Cerebellum (tissue), 4 donors: ENCODE measurements at places on chromosomes 4 and X. TPM values are rescaled to one million over a fixed set of nuclear protein-coding genes. Genes with fewer than 3 reads are reported as not detected.

DNA sequence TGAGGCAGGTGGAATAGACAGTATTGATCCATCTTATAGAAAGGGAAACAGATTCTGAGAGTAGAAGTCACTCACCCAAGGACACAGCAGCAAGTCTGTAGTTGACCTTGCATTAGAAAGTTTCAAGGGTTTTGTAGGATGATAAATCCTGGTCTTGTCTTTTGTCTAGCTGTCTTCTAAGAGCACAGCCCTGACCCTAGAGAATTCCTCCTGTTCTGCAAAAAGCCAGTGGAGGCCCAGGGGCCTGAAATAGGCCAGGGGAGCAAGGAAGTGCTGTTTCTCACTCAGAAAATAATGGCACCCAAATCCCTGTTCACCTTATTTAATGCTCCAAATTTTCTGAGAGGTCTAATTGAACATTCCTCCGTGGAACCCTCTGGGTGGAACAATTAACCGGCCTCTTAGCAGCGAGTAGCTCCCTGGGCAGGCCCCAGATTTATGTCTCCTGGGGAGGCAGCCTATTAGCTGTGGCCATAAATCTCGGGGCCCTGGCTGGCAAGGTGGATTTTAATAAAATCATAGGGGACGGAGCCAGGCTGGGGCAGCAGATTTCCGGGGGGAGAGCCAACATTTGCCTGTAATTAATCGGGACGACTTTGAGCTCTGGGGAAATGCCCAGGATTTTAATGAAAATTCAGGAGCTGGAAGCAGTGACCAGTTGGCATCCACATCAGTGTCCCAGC, 49.2 kb upstream of the MSX1 start:
- DNase-seq: no peak

DNA sequence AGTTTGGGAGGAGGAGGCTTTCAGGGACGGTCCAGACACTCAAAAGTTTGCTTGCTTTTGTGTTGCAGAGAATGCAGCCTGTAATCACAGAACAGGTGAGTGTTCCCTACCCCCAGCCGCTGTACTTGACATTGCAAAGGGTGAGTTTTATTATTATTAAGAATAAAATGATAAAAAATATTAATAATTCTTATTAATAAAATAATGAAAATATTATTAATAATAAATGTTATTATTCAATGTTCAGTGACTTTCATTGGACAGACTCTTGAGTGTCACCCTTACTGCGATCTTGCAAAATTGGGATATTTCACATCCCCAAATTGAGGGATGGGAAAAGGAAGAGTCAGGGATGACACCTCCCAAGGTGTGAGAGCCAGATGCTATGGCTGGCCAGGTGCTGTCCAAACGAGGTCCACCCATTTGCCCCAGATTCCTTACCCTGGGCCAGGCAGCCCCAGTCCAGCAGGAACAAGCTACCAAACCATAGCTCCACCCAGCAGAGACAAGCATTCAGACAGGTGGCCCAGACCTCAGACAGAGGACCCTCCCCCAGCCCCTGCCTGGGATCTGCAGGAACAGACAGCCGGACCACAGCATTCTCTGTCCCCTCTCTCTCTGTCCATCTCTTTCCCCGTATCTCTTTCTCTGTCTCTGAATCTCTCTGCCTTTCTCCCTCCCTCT, 22.4 kb downstream of the IL3RA start:
- no peak for DNase-seq

GRCh38 chr4:137934911-137935310, 307.2 kb downstream of the SLC7A11 start:
- no peak for DNase-seq

- DNase-seq: no peak
Observed at GRCh38 chrX:33307911-33308354, 96.6 kb upstream of the DMD start.

DNA sequence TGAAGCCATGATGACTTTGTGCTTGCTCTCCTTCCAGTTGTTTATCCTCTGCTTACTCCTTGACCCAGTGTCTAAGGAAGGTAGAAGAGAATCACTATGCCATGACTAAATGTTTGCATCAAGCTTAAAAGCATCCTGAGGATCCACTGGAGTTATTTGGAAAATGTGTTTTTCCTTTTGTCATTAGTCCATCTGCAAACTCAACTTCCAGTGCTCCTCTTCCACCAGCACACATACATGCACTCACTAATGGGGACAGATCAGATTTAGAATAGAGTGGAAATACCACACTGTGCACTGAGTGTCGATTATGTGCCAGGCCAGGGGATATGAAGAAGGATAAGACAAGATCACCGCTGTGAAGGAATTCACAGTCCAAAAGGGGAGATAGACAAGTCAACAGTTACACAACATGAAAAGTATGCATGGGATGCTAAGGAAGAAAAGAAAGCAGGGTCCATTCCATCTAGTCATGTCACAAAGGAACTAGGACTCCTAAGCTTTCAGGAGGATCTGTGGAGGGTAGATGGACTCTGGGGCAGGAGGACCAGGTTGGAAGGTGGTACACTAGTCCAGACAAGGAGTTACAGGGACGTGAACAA, 1.9 kb downstream of the OCIAD2 start:
- DNase-seq: no peak

DNA sequence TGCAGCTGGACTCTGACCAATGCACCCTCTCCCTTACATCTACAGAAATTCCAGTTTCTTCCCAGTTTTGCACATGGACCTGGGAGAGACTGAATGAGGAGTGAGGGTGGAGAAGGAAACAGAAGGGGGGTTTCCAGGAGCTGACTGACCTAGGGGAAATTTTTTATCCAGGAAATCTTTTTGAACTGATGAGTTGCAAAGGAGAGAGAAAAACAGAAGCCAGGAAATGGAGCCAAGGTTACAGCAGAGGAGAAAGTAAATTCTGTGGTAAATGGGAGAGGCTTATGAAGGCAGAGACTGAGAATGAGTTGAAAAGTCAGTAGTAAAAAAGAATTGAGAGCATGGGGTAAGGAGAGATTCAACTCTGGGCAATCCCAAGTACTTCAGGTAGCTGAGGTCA, 192.8 kb downstream of the SMIM20 start:
- no peak for DNase-seq

- no peak for DNase-seq
Observed at GRCh38 chr4:7973545-7973981, 33.9 kb upstream of the AFAP1 start.

GRCh38 chrX:153445106-153445855, 575 bp downstream of the TREX2 start:
- no peak for DNase-seq

DNA sequence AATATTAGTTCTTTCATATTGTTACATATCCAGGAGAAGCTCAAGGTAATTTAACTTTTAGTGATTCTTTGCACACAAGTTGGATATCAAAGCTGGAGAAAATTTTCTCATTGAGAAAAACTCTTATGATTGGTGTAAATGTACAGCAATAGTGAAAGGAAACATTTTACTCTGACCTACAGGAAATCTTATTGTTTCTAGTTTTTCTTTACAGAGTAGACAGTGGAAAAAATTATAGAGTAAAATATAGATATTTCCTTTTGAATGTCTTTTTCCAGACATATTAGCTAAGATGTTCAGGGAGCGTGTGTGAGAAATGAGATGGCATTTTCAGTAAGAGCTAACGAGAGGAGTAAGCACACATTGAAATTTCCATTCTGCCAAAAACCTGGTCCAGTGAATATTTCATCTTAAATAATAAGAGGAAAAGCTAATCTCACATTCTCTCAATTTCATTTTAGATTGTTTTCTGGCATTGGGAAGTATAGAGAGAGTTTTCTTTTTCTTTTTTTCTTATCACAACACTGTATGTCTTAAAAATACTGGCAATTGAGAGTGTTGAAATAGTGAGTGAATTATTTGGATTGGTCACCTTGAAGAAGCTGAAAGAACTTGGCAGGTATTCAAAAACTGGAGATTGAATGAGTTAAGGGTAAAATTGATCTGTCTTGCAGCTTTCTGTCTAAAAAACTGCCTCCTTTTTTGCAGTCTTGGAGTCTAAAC, 15.6 kb upstream of the ATP8A1 start:
- DNase-seq: no peak

DNA sequence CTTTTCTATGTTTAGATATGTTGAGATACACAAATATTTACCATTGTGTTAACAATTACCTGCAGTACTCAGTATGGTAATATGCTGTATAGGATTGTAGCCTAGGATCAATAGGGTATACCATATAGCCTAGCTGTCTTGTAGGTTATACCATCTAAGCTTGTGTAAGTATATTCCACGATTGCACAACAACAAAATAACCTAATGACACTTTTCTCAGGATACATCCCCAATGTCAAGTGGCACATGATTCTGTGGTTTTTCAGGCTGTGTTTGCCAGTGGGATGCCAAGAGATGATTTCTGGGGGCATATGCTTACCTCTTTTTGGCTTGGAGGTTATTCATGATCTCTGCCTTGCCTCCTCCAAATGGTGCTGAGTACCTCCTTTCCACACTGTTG, 247.2 kb upstream of the CENPE start:
- DNase-seq: no peak

- DNase-seq: no peak
Observed at GRCh38 chr4:7945709-7946380, 6.2 kb upstream of the AFAP1 start.

- DNase-seq: no peak
Observed at GRCh38 chrX:68908071-68908470, 79.2 kb downstream of the EFNB1 start.

DNA sequence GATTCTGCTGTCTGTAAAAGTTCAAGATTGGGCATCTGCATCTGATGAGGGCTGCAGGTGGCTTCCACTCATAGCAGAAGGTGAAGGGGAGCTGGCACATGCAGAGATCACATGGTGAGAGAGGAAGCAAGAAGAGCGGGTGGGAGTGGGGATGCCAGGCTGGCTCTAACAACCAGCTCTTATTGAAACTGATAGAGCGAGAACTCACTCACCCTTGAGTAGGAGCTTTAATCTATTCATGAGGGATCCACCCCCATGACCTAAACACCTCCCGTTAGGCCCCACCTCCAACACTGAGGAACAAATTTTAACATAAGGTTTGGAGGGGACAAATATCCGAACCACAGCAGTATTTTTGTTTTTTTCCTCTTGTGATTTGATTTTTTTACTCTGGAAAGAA, 45.8 kb downstream of the PHOX2B start:
- DNase-seq: no peak

DNA sequence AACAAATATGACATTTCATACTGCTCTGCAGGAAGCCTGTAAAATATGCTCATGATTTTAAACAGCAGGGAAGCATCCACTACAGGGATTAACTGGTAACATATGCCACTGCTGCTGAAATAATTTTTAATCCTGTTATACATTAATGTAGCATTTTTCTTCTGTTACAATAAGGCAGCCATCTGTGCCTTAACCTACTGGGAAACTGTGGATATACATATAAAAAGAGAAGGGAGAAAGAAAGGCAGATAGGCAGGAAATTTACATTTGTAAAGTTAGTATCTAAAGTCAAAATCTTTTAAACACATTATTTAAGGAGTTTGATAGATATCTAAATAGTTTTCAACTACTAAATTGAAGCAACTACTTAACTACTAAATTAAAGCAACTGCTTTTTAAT, 514.6 kb upstream of the KLHL4 start:
- DNase-seq: no peak

GRCh38 chr4:74659576-74660411, 134.5 kb downstream of the BTC start:
- no peak for DNase-seq

GRCh38 chr4:144284026-144284425, 143.5 kb upstream of the GYPA start:
- DNase-seq: no peak

AFM gene
- total RNA-seq: not detected

GAB3 gene
- total RNA-seq: 2.1 TPM

GYPE gene
- 0.73 TPM for total RNA-seq

SYN1 gene
- 9.8 TPM for total RNA-seq

SLC6A14 gene
- total RNA-seq: not detected

RAB39B gene
- 20.1 TPM for total RNA-seq

CT55 gene
- total RNA-seq: not detected

NEXMIF gene
- total RNA-seq: 32.1 TPM

PROM1 gene
- total RNA-seq: 21.6 TPM

LRIT3 gene
- 0.36 TPM for total RNA-seq

SPATA4 gene
- total RNA-seq: 0.09 TPM

ANOS1 gene
- 59.7 TPM for total RNA-seq

RNF212 gene
- 6.6 TPM for total RNA-seq

ZCCHC4 gene
- total RNA-seq: 20.6 TPM

BGN gene
- 7.9 TPM for total RNA-seq
